MV-4-11 (cell line): ENCODE measurements at places on chromosomes 1 and 21.

DNA sequence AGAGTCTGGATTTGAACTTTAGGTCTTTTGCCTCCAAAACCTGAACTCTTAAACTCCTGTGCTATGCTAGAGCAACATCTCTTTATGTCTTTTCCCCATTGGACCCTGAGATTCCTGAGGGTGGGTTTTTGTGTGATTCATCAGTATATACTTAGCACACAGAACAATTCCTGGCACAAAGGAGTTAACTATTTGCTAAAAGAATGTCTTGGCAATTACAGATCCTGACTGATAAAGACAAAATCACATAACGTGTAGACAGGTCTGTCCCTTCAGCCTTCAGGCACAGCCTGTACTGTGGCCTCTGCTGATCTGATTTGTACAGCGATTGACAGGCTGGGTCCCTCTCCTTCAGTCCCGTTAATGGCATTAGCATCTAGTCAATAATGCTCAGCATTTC is 162.4 kb upstream of the BEND5 start:
- no peak for DNase-seq

DNA sequence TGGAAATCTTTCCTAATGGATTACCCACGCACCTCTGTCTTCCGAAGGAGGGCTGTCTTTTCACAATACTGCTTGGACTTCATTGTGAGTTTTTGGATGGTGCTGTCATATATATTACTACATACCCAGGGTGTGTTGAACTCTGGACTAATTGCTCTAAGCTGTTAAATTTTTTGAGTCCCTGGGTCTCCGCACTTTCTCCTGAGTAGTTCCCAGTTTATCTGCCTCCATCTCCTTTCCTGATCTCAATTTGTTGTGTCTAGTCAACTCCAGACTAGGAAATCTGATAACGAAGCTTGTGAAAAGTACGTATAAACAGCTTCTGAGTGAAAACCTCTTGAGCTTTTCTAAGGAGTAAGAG is 211.1 kb downstream of the ROR1 start:
- DNase-seq = no peak

- no peak for DNase-seq
Measured at GRCh38 chr1:66273656-66274055, 260.3 kb upstream of the SGIP1 start.

DNA sequence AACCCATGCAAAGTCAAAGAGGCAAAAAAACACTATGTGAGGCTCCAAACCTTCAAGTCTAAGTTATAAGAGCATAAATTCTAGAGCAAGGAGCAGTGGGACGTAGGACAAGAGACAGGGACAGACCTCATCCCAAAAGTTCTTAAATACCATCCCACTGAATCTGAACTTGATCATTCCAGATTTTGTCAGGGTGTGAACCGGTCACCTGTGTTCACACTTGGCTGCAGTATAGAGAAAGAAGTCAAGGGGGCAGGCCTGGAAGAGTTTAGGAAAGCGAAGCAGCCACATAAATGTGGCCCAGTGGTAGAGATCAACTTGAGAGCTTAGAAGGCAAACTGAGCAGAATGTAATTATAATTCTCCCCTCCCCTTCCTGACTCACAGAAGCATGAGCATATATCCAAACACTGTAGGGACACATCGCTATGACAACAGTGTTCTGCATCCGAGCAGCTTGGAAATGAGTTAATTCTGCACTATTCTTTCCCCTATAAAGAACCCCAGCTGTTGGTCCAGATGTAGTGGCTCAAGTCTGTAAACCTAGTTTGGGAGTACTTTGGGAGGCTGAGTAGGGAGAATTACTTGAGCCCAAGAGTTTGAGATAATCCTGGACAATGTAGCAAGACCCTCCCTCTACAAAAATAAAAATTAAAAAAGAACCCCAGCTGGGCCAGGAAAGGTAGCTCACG is 2.7 kb downstream of the AKR7A2 start:
- DNase-seq = peak; percentile 13

- no peak for DNase-seq
Measured at GRCh38 chr21:40765811-40766210, 81.1 kb downstream of the DSCAM start.

- no peak for DNase-seq
Measured at GRCh38 chr1:242427519-242427918, 97.0 kb downstream of the PLD5 start.

DNA sequence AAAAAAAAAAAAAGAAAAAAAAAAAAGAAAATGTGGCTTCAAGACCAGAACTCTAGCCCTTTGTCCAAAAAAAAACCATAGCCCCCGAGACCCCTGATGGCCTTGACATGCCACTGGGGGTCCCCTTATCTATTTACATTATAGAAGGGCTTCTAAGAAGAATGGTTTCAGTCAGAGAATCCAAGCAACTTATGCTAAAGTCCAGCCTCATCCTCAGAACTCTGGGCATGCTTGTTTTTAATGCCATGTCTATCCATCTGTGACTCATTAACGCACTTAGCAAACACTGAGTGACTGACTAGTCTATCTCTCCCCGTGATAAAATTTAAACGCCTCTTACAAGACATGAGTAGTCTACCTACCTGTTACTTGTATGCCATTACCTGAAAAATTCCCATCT is 29.3 kb downstream of the ERG start:
- no peak for DNase-seq

GRCh38 chr1:212237651-212238050 is 47.6 kb upstream of the PPP2R5A start:
- no peak for DNase-seq

GRCh38 chr1:184039126-184039525 is 1.6 kb upstream of the COLGALT2 start:
- no peak for DNase-seq

- DNase-seq = no peak
Measured at GRCh38 chr1:246382589-246383238, 124.4 kb downstream of the SMYD3 start.

GRCh38 chr1:247243524-247244137 is 12.2 kb upstream of the VN1R5 start:
- DNase-seq = no peak

DNA sequence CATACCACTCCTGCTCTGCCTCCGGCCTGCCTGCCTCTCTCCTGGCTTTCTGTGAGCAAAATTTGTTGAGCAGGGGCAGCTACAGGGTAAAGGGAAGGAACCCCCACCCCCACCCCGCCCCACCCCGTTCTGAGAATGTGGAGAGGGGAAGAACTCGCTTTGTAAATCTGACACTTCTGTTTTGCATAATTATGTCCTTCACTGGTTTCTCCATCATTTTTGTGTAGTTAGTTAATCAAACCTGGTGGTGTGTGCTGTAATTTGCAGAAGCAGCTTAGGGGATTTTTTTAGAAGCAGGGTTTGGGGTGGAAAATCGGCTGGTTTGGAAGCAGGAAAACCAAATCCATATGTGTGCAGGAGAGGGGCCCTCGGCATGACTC is 58.1 kb upstream of the TMEM51 start:
- DNase-seq = no peak

DNA sequence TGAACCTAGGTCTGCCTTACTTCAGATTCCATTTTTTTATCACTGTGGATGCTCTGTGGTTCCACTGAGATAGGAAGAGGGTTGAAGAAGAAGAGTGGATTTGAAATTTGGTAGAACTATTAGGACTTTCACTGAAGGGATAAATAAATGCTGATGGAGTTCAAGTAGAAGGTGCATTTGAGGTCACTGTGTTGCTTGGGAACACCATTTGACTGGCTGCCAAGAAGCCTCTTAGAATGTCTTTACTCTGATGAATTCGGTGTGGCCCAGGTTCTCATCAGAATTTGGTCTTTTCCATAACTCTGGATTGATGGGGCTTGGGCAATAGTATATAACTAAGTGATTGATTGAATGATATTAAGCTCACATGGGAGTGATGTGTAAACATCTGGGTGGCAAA is 11.9 kb downstream of the XPR1 start:
- no peak for DNase-seq

- peak; percentile 73 for DNase-seq
Measured at GRCh38 chr1:6245086-6245868, 1.3 kb downstream of the HES3 start.

- DNase-seq = peak; percentile 90
Measured at GRCh38 chr1:167548059-167548932, 5.3 kb downstream of the CREG1 start.

- no peak for DNase-seq
Measured at GRCh38 chr1:56561227-56562019, 17.9 kb downstream of the PLPP3 start.
